ENCODE measurements at places on chromosomes 4 and X.

DNA sequence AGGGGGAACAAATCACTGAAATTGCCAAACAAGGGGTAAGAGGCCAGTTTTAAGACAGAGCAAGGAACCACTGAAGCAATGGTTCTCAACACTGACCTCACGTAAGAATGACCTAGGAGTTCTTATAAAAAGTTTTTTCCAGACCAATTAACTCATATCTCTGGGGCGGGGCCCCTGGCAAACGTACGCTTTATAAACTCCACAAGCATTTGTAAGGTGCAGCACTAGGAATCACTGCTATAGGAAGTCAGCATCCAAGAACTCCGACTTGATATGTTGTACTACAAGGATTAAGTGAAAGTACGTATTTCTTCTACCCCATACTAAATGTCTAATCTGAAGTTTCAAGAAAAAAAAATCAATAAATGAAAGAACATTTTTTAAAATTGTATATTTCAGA, 269.9 kb downstream of the RCHY1 start:
- DNase-seq, result no peak

DNA sequence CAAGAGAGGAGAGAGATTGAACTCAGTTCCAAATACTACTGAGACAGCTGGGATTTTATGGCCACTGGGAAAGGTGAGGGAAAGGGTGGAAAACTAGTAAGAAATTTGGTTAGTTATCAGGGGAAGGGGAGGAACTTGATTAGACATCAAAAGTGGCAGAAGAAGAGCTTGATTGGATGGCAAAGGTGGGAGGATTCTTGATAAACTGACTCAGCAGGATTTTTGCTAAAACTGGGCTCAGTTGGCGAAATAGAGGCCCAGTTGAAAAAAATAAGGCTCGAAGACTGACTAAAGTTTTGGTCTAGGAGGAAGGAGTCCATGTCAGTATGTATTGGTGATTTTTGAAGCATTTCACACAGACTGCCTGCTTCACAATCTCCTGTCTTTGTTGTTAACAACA, 10.0 kb downstream of the BEX3 start:
- no peak for DNase-seq

GRCh38 chr4:156103311-156103710, 149.6 kb upstream of the CTSO start:
- no peak for DNase-seq

DNA sequence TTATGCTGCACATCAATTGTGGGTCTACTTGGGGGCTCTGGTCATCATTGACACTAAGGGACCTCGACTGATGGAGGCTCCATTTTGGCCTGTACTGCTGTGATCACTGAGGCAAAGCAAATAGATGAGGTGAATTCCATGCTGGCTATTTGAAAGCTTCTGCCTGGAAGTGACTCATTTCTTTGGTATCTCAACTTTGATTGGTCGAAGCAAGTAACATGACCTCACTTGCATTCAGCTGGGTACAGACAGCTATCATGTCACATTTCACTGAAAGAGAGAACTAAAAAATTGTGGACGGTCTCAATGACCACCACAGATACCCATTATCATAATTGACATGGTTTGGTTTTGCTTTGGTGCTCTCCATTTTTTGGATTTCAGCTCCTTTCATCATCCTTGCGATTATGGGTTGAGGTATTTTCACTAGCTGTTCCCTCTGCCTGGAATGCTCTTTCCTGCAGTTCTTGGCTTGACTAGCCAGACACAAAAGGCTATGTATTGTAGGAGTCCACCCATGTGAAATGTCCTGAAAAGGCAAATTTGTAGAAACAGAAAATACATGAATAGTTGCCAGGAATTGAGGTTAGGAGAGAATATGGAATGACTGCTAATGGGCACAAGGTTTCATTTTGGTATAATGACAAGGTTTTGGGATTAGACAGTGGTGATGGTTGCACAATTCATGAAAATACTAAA, 369.2 kb upstream of the LCORL start:
- DNase-seq, result no peak

- DNase-seq, result no peak
Observed at GRCh38 chrX:10797466-10797865, 177.1 kb upstream of the MID1 start.

DNA sequence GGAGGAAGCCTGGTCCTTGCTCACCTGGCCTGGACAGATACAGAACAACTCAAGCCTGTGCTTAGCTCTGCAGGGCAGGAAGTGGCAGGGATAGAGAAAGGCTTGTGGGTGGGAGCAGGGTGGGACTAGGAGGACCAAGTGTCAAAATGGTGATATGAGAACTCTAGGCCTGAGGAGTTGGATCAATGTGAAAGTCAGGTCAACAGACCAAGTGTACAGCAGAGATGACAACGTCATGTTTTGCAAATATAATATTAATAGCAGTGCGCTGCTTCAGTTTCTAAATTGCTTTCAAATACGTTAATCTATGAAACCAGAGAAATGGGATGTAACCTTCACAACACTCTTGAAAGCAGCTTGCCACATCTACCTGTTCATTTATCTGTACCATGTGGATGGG, 114.2 kb upstream of the MAP3K15 start:
- no peak for DNase-seq

GRCh38 chr4:30832639-30833038, 112.5 kb downstream of the PCDH7 start:
- DNase-seq, result no peak

DNA sequence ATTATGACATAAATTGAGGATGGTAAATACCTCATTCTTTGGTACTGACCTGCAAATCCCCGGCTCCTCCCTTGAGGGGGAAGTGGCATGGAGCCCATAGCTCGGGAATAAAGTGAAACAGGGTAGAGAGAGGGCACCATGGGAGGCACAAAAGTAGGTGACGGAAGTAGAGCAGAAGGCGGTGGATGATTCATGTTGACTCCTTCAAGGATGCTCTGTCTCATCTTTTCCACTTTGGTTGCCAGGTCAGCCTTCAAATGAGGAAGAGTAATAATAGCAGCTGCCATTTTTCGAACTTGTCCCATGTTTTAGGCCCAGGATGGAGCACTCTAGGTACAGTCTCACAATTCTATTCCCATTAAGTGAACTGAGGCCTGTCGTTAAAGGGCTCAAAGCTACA, 41.4 kb upstream of the PHF8 start:
- no peak for DNase-seq

DNA sequence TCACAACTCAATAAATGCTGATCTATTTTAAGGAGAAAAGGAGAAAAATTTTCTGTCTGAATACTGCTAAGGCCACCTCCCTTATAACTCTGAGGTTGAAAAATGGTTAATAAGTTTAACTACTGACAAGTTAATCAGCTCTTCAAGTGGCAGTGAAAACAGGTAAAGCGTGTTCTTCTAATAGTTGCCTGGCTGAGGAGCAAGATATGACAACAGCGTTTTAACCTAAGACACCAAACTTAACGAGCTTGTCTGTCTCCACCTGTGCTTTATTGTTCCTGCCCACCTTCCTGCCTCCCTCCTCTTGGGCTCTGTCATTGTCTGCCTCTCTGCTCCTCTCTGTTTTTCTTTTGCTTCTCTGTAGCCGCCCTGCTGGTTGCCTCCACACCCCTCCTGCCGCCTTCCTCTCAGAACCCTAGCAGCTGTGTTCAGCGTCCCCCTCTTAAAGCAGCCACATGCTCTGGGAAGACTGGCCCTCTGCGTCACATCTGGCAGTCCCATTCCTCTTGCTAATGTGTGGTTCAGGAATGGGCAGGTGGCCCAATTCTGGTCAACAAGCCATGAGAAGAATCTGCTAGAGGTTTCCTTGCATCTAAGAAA, 4.3 kb upstream of the TSPAN5 start:
- DNase-seq, result no peak

GRCh38 chr4:133316909-133317308, 167.8 kb downstream of the PCDH10 start:
- no peak for DNase-seq

GRCh38 chrX:123476611-123477219, 256.1 kb downstream of the THOC2 start:
- no peak for DNase-seq

DNA sequence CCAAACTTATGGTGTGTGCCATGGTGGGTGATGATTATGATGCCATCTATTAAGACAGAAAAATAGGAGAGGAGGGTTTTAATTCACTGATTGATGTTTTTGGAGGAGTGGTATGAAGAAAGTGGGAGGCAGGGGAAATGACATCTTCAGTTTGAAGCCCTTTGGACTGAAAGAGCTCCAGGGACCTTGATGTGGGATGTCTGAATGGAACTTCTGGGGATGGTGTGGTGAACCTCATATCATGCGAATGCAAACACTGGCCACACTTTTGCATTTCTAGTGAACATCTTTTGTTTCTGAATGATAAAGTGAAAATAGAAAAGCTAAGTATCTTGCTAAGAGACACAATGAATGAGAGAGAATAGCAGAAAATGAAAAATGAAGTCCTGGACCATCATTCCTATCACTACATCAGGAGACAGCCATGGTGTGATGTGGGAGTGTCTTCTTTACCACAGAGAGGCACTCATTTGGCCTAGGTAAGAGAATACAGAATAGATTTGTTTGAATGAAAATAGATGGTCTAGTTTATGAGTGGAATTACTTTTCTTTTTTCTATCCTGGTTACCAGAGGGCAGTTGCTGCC, 123.5 kb downstream of the ZNF827 start:
- DNase-seq, result no peak

DNA sequence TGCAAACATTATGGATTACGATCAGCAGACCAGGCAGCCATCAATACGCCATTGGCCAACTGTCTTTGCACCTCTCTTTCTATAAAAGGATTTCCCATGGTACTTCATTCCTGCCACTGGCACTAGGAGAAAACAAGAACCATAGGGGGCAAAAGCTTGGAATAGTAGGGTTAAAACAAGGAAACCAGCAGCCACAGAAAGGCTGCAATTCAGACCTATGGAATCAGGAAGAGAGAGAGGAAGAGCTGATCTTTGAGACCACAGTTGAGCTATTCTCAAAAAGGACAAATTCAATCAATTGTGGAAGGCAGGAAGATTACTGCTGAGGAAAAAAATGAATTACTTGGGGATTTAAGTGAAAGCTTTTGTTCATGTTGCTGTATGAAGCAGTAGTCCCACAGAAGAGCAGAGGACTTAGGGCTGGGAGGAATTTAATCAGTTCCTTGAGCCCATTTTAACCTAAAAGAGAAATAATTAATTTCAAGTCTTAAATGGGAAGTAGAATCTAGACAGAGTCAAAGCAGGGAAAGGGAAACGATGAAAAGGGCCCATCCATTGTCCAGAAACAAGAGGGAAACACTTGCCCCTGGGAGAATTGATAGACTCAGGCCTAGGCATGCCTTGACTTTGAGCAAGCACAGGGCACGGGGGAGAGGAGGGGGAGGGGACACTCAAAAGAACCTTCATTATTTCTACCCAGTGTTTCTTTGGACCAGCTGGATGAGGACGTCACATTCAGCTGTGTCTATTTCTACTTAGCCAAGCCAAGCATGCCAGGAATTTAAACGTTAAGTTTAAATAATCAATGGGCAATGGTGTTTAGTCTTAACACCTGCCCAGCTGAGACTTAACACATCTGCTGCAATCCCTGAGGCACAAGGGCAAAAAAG, 50.7 kb downstream of the SCD5 start:
- DNase-seq, result no peak

DNA sequence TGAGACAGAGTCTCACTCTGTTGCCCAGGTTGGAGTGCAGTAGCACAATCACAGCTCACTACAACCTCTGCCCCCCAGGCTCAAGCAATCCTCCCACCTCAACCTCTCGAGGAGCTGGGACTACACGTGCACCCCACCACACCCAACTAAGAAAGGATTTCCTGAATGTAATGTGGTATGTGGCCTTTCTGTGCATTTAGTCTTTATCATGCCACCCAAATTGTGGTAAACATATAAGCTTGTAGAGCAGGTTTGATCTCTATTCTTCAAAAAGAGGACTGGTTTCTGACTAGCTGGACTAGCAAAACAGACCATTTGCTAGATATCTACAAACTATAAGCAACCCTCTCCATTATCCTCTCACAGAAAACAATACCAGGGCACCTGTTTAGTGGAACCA, 33.6 kb downstream of the ELOVL6 start:
- no peak for DNase-seq

DNA sequence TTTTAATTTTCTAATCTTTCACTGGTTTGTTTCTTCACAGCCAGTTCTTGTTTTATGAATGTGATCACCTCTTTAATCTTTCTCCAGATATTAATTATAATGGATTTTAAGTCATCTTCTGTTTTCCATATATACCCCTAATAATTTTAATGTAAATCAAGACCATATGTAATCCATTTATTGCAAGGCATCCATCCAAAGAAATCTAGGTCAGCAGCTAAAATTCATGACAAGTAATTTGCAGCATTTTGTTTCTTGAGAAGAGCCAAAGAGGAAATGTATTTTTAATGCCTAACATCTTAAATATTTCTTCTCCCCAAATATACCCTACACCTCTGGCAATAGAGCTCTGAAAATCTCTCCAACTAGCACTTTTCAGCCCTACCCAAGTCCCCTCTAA, 81.1 kb downstream of the SUPT20HL2 start:
- no peak for DNase-seq

DNA sequence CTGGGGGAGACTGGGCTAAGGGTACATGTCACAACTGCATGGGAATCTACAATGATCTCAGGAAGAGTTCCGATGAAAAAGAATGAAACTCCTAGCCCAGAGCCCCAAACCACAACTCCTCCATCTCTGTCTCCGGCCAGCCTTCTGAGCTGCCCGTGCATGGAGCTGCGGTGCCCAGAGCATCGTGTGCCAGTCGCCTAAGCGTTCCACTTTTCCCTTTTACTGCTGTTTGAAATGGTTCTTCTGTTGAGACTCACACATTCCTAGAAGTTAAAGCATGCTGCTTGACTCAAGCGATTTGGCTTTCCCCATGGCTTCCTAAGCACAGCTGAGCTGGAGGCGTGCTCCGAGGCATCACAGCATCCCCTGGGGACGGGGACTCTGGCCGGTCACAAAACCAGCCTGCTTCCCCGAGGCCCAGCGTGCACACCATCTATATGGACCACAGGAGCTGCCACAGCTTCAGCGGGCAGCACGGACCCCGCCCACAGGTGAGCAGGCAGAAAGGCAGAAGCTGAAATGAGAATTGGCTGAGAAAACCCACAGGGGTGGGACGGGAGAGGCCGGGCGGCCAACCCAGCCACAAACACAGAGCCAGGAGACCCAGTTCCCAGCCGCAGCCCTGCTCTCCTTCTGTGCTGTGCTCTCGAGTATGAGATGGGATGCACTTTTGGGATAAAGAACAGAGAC, 5.0 kb downstream of the CCNQ start:
- DNase-seq, result no peak

DNA sequence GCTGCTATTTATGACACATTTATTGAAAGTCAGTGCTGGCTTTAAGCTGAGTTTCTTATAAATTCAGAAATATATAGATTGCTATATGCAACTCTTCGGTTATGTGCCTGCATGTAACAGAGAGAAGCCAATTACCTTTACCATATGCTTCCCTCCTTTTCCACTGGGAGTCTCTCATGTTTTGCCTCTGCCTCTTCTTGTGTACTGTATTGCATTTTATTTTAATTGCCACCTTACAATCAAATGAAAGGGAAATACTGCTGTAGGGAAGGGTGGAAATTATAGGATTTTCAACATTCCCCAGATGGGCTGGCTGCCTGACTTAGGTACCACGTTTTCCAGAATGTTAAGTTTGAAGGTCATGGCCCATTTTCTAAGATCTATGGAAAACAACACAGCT, 655.4 kb upstream of the SLIT2 start:
- no peak for DNase-seq

- DNase-seq, result no peak
Observed at GRCh38 chr4:74100531-74100930, 1.5 kb upstream of the CXCL2 start.

GRCh38 chr4:69823481-69824186, 36.3 kb downstream of the SULT1E1 start:
- DNase-seq, result no peak

- no peak for DNase-seq
Observed at GRCh38 chrX:35458142-35458541, 340.0 kb upstream of the MAGEB16 start.

- no peak for DNase-seq
Observed at GRCh38 chrX:113726009-113726408, 857.9 kb upstream of the HTR2C start.

Measured in coronary artery (tissue), 2 donors.